ENCODE measurements at places on chromosomes 12 and 14. TPM values are rescaled to one million over a fixed set of nuclear protein-coding genes. Genes with fewer than 3 reads are reported as not detected.

TMCC3 gene
- polyA plus RNA-seq = 16.7 TPM

DNA sequence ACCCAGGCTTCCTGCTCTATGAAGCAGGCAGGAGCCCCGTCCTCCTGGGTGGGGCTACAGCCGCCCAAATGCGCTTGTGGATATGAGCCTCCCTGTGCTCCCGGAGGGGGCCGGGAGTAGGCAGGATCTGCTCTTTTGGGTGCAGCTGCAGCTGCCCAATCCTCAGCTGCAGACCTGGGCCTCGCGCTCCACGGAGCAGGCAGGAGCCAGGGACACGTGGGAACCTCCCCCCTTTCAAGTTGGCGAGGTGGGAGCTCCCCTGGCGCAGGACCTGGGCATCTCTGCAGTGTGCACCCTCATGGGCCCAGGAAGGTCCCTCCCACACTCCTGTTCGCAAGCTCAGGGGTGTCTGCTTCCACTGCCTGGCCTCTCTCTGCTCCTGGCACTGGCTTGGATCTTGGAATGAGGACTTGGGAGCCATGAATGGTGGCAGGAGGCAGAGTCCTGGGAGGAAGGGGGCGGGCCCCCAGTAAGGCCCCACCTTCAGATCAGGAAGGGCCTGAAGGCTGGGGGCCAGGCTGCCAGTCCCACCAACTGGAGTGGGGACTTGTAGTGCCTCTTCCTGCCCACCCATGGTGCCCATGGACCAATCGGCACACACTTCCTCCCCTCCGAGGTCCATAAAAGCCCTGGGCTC lies 61.3 kb downstream of the KLRG1 start:
- no peak for DNase-seq

DNA sequence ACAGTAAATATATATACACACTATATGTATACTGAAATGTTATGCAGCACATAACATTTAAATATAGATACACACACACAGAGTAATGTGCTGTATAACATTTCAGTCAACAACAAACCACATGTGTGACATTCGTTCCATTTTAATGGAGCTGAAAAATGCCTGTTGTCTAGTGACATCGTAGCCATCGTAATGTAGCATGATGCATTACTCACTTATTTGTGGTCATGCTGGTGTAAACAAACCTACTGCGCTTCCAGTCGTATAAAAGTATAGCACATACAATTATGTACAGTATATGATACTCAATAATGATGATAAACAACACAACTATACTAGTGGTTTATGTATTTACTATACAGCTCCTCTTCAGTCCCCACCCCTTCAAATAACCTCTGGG lies 119.0 kb upstream of the SLC38A4 start:
- DNase-seq = no peak

DYNC1H1 gene
- polyA plus RNA-seq = 380 TPM

- no peak for DNase-seq
These were observed 52.3 kb downstream of the SLC25A47 start for GRCh38 chr14:100375266-100375962.

DNA sequence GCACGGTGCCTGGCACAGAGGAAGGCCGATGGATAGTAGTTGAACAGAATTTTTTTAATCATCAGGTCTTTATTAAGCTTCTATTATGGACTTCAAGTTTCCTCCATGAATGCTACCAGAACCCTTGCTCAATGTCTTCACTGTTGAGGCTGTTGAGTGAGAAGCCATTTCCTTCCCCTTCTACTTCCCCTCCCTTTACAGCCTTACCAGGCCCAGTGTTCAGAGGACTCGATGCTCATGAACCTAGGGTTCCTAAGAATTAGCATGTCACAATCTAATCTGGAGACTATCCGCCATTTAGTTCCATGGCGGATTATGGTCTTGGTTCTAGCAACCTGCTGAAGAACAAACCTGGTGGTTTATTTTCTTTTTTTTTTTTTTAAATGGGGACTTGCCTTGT lies 17.7 kb downstream of the ETV6 start:
- no peak for DNase-seq

DNA sequence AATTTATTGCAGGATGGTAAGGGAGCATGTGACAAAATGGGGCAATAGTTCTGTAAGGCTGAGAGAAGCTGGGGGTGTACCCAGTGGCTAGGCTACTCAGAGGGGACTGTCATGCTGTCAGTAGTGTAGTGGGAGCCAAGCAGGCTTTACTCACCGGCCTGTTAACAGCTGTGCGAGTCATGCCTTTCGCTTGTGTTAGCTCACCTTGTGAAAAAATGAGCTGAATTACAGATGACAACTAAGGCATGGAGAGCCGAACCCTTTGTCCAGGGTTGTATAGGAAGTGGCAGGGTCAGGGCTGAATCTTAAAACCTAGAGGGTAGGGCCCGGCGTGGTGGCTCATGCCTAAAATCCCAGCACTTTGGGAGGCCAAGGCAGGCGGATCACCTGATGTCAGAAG lies 37.9 kb downstream of the SH2B3 start:
- no peak for DNase-seq

DNA sequence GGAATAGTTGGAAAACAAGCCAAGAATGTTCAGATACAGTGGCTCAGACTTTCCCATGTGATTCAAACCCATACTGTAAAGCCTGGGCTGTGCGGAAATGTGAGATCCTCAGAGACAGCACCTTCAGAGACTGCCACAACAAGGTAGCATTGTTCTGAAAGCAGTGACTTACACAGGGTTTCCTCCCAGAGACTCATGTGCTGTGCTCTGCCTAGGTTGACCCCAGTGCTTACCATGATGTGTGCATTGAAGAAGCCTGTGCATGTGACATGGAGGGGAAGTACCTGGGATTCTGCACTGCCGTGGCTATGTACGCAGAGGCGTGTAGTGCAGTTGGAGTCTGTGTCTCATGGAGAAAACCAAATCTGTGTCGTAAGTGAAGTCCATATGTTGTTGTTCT lies 219.4 kb downstream of the LRRK2 start:
- no peak for DNase-seq

DNA sequence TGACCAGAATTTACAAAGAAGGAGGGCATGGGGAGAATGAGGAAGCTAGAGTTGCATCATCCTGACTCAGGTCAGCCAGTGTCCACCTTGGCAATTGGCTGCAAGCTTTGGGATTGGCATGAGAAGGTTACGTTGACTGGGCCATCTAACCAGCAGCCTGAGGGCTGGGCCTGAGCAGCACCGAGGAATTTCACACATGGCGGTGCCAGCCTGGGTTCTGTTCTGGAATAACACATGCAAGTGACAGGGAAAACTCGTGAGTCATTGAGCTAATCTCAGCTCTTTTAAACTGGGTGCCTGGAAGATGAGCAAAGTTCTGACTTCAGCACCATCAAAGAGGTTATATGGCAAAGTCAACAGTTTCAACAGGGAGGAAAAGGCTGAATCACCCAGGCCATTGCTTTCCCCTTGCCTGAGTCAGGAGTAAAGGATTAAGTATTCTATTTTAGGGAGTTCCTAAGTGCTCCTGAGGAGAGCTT lies 543.2 kb upstream of the TBX3 start:
- DNase-seq = no peak

GRCh38 chr14:71532344-71532743 lies 399.9 kb upstream of the RGS6 start:
- DNase-seq = no peak

DNA sequence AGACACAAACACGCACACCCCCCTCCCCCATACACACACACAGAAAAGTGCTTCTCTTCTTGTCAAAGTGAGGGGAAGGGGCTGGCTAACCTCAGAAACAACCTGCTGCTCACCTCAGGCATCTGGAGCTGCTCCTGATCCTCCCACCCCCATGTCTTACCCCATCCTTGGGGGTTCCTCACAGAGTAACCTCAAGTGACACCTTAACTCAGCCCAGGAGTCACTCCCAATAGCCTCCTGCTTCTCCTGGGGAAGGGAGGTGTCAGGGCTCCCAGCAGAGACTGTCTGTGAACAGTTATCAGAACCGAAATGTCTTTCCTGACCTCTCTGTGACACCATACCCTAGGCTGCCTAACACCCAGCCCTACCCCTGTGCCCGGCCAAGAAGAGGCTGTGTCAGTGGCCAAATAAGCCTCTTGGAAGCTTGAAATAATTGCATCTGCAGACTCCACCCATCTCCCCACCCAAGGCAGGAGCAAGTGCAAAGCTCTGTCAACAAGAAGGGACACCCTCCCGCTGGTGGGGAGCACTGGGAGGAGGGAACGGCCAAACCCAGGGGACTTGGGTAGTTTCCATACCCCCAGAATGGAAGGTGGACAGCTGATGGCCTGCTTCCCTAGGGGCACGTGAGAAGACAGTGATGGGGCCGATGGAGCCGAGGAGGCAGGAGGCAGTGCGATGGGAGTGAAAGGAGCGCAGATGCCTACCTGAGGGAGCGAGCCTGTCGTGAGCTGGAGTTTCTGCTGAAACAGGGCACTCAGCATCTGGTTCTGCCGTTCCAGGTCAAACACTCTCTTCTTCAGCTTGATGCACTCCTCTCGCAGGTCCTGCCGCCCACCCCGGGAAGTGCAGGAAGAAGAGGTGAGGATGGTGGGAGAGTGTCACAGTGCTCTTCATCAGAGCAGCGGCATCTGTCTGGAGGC lies 26.8 kb downstream of the NCKAP5L start:
- DNase-seq = no peak

DNA sequence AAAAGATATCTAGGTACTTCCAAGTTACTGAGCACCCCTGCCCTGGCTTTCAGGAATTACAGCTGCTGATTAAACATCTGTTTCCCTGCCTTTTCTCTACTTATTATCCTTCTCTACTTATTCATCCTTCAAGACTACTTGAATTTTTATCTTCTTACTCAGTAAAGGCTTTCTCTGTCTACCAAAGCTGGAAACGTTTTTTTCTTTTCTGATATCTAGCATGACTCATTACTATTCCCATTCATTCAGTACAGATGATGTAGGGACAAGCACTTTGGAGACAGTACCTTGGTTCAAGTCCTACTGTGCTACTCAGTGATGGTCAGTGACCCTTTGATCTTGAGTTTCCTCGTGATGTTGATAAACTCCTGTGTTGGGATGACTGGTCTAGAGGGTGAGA lies 848.7 kb downstream of the NRXN3 start:
- no peak for DNase-seq

GRCh38 chr12:116665666-116666304 lies 72.1 kb downstream of the SPRING1 start:
- no peak for DNase-seq

NTF3 gene
- 4.2 TPM for polyA plus RNA-seq

GRCh38 chr14:69650948-69651369 lies 39.6 kb downstream of the SUSD6 start:
- no peak for DNase-seq

- DNase-seq = no peak
These were observed 52.4 kb downstream of the CCDC91 start for GRCh38 chr12:28242496-28243309.

- peak; percentile 29 for DNase-seq
These were observed 303 bp downstream of the PUS7L start for GRCh38 chr12:43758247-43758727.

GRCh38 chr14:55851301-55851700 lies 266.9 kb upstream of the PELI2 start:
- DNase-seq = no peak

- no peak for DNase-seq
These were observed 84.1 kb downstream of the PPP1R12A start for GRCh38 chr12:79850610-79851299.

DNA sequence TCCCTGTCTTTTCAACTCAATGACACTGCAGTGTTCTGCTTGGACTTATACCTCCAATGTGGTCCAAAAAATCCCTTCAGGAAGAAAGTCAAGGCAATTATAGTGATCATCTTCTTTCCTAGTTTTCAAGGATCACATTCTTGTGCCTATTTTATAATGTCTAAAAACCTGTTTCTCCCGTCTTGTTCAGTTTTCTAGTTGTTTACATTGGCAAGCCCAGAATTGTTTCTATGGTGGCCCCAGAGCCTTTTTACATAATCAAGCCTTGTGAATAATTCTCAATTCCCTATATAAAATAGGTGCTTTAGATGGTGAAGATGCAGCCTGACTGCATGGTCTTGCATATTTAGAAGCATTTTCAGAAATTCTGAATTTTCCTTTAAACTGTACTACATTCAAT lies 14.5 kb upstream of the LDHB start:
- DNase-seq = no peak

DNA sequence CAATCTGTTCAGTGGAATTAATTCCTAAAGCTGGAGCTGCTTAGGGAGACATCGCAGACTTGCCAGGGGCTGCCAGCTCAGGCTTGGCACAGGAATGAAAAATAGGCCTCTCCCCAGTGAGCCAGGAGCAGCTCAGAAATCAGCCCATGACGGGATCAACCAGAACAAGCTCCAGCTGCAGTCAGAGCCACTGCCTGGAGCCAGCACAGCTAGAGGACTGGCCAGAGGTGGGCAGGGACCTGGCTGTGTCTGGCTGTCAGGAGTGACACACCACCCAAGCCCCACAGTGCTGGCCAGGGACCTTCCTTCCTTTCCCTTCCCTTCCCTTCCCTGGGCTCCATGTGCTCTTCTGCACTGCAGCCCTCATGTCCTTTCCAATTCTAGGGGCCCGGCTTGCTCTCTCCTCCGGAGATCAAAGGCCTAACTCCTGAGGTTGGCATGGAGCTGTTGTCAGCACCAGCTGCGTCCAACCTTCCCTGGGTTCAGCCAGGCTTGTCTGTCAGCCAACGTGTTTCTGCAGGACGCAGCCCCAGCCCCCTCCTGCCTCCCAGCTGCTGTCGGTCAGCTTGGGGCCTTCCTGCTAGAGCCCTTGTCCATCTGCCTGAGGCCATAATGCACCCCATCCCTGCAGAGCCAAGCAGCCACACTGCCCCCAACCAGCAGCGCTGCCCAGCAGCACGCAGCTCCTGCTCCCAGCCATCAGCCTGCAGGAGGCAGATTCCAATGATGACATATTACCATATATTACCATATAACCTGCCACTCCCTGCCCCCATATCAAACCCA lies 149.3 kb downstream of the CALM1 start:
- no peak for DNase-seq

DNA sequence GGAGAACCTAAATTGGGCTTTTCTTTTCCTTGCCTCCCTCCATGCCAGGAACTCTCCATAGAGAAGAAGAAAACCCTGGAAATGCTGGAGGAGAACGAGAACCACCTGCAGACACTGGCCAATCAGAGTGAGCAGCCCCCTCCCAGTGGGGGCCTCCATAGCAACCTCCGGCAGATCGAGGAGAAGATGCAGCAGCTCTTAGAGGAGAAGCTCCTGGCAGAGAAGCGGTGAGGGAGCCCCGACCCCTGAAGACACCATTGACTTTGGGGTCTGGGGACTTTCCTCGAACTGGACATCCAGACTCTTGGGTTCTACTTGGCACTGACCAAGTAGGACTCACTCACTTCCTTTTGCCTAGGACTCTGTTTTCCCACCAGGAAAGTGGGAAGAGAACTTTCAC lies 41.4 kb downstream of the PLEKHD1 start:
- no peak for DNase-seq

- no peak for DNase-seq
These were observed 15.9 kb downstream of the KIF26A start for GRCh38 chr14:104154246-104154645.

DNA sequence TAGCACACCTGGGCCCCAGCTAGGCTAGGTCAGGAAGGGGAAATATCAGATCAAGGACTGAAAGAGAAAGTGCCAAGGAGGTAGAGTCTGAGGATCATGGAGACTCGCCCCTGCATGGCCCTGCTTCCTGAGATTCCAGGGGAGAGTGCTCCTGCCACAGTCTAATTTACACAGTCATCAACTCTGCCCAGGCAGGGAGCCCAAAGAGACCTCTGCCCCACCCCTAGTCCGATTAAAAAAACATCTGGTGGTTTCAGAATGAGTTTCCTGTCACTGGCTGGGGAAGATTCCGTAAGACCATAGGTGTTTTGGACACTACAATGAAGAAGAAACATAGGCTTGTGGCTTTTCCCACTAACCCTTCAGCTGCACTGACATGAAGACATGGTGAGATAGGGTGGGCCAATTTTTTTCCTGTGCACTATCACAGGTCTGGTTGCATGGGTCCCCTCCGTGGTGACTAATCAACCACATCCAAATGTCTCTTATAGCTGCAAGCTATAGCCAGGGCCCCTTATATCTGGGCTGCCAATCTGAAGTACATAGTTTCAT lies 31.5 kb upstream of the GZMB start:
- DNase-seq = no peak
